Cardiac fibroblast (primary cell): ENCODE measurements at places on chromosomes 5 and 9.

- no peak for DNase-seq
Measured at GRCh38 chr9:131429121-131430012, 35.5 kb downstream of the PRRC2B start.

GRCh38 chr9:91222457-91222856, 139.3 kb downstream of the AUH start:
- DNase-seq = no peak

DNA sequence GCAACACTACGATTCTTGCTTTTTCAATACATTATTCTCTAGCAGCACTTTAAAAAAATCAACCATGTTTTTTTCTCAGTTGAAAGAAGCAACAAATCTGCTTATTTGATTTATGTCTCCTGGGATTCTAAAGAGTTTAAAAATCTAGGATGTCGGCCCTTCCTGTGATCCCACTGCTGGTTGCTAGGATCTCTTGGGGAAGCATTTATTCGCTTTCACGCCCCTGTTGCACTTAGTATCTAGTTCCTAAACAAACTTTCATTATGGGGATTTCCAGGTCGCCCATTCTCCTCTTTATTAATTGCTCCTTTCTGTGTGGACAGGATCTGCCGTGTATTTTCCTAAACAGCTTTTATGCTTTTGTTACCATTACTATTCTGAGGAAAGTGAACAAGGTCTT, 313.5 kb downstream of the AGTPBP1 start:
- DNase-seq = no peak

GRCh38 chr9:132947756-132948155, 3.3 kb upstream of the TSC1 start:
- DNase-seq = no peak
